Ascending aorta (tissue), 2 donors: ENCODE measurements at places on chromosomes 7 and 10. TPM values are rescaled to one million over a fixed set of nuclear protein-coding genes. Genes with fewer than 3 reads are reported as not detected.

Gene TTYH3
- 70.5 TPM for total RNA-seq

DNA sequence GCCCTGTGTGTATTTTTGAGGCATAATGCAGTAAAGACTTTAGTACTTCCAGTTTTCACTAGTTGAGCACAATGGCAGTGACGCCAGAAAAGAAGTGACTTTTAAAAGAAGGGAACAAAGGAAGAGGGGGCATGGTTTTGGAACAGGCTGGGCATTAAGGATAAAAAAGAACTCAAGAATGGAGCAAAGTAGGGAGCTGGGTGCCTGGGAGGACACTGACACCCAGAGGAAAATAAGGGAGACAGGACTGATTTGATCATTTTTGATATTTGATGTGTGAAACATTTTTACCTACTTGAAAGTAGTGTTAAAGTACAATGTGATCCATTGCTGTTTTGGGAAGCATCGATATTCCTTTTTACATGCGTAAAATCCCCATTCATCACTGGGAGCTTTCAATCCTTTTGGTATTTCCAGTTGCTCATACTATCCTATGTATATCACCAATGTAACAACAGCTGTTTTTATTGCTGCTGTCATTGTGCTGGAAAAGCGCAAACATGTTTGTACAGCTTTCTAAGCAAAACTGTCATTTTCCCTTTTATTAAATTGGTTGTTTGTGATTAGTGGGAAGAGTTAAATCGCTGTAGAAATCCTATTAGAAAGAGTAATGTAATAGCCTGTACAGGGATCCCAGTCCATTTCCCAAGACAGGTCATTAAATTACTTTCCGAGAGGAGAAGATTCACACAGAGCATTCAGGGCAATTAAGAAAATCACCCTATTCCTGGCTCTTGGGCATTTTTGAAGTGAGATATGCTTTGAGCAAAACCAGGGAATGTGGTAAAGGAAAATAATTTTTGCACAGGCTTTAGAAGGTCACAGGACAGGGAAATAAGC is 85.2 kb downstream of the ADAM12 start:
- DNase-seq, result no peak

Gene BICC1
- total RNA-seq, result 9.3 TPM

GRCh38 chr10:61110936-61111335 is 167.0 kb upstream of the RHOBTB1 start:
- no peak for DNase-seq

Gene SLC16A12
- not detected for total RNA-seq

Gene SAP25
- 11.8 TPM for total RNA-seq

DNA sequence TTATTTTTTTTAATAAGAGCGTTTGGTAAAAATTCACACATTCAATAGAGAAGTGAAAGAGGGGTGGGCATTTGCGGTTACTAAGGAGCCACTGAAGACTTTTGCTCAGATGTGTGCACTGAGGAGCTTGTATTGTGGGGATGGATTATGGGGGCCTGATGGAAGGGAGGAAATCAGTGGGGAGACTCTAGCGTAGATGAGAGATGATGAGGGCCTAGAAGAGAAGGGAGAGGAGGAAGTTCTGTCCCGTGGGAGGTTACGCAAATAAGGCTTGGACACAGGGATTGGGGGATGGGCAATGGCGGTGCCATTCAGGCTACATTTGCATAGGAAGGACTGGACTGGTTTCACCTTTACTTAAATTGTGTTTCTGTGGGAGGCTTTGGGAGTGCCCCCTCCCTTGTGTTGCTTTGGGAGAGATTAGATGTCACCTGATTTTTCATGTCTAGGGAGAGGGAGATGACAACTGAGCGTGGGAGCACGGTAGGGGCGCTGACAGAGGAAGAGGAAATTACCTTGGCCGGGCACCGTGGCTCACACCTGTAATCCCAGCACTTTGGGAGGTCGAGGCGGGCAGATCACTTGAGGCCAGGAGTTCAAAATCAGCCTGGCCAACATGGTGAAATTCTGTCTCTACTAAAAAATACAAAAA is 2.2 kb upstream of the HIP1 start:
- DNase-seq, result no peak

Gene MLXIPL
- total RNA-seq, result 297 TPM

Gene AGR3
- total RNA-seq, result not detected

Gene TMEM273
- 82.3 TPM for total RNA-seq

Gene SLC35G1
- 3.7 TPM for total RNA-seq

GRCh38 chr10:11609492-11610093 is 1.9 kb downstream of the USP6NL start:
- DNase-seq, result no peak

DNA sequence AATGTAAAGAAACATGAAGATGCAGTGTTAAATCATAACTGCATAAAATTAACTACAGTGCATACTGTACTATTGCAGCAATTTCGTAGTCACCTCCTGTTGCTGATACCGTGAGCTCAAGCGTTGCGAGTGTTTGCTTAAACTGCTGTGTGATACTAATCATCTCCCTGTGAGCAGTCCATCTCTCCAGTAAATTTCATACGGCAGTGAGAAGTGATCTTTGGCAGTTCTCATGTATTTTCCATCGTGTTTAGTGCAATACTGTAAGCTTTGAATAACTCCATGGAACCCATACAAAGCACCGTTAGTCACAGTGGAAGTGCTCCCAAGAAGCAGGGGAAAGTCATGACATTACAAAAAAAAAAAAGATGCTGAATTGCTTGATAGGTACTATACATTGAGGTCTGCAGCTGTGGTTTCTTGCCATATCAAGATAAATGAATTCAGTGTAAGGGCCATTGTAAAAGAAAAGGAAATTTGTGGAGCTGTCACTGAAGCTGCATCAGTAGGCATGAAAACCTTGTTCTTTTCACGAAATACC is 360.4 kb downstream of the EXOC4 start:
- DNase-seq, result no peak

Gene HGF
- total RNA-seq, result 11.7 TPM

DNA sequence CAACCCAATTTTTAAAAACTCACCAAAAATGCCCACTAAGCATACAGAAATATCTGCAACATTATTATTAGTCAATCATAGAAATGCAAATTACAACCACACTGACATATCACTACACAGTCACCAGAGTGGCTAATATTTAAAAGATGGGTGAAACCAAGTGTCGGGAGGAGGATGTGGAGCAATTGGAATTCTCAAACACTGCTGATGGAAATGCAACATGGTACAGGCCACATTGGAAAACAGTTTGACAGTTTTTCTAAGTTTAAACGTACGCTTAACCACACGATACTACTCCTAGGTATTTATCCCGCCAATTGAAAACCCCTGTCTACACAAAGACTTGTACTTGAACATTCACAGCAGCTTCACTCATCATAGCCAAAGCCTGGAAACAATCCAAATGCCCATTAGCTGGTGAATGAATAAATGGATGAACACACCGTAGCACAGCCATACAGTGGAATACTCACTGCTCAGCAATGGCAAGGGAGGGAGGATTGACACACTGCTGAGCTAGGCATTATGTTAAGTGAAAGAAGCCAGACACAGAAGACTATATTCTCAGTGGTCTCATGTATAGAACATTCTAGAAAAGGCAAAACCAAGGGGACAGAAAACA is 16.3 kb downstream of the GCK start:
- DNase-seq, result no peak

Gene NEUROD6
- not detected for total RNA-seq

DNA sequence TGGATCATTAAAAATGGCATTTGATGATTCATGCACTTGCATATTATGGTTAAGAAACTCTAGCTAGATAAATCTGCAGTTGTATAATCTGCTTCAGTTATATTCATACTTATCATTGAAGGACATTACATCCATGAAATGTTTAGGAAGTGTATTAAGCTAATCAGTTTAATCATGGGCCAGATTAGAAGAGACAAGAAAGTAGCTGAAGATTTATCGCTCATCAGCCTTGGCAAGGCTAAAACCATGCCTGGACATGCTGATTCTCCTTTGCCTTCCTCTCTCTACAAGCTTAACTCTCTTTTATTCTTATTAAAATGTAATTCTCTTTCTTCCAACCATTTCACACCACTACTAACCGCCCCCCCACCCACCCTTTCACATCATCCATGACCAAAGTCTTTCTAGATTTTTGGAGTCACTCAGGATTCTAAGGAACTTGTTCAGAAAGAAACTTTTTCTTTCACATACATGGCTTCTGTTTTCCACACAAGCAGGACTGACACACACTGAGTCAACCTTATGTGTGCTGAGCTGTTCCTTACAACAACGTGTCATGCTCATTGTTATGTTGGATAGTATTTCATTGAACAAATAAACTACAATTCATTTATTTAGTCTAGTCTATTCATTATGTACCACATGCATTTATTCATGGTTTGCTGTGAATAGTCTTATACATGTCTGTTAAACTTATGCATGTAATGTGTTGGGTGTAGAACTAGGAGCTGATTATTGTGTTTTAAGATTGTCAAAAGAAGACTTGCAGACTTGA is 227.3 kb upstream of the SP8 start:
- DNase-seq, result no peak
